ENCODE measurements at places on chromosomes 2 and 18.

- no peak for DNase-seq
These were observed 103.6 kb downstream of the DOCK10 start for GRCh38 chr2:224938651-224939182.

GRCh38 chr2:46720592-46721185 lies 194.9 kb downstream of the MCFD2 start:
- DNase-seq: no peak

- DNase-seq: no peak
These were observed 195.0 kb upstream of the CYRIA start for GRCh38 chr2:16860627-16861026.

GRCh38 chr2:56297671-56298070 lies 113.9 kb downstream of the CCDC85A start:
- no peak for DNase-seq

GRCh38 chr2:62141142-62141740 lies 54.7 kb upstream of the B3GNT2 start:
- no peak for DNase-seq
